ENCODE measurements at places on chromosomes 7 and 10.

DNA sequence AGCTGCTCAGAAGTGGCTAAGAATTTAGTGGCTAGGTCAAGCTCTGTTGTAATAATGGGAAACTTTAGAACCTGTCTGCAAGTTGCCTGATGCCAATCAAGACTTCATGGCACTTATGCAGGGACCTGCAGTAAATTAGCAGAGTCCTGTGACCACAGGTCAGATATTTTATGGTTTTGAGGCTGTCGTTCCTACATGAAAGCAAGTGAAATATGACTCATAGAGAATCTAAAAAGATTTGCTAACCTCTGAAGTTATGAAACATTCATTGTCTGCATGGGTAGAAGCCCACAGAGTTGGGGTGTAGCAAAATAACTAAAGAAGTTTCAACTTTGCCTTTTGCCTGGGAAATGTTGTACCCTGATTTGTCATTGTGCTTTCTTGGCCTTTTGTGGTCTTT is 32.3 kb downstream of the SLC39A12 start:
- DNase-seq: no peak

DNA sequence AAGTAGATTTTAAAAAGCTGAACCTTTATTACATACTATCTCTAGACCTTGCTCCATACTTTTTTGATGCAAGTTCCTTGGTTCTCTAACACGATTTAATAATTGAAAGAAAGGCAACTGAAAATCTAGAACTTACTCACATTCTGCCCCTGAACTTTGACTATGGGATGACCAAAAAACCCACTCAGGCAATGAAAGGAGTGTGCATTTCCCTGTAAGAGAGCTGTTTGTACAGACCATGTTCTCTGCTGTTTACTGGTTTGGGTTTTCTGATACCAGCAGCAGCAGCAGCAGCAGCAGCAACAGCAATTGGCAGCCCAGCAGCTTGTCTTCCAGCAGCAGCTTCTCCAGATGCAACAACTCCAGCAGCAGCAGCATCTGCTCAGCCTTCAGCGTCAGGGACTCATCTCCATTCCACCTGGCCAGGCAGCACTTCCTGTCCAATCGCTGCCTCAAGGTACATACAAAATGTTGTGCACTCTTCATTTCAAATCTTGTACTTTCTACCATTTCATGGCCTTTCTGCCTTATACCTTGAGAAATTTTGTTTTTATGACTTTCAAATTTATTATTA is 216.7 kb downstream of the FOXP2 start:
- DNase-seq: no peak

DNA sequence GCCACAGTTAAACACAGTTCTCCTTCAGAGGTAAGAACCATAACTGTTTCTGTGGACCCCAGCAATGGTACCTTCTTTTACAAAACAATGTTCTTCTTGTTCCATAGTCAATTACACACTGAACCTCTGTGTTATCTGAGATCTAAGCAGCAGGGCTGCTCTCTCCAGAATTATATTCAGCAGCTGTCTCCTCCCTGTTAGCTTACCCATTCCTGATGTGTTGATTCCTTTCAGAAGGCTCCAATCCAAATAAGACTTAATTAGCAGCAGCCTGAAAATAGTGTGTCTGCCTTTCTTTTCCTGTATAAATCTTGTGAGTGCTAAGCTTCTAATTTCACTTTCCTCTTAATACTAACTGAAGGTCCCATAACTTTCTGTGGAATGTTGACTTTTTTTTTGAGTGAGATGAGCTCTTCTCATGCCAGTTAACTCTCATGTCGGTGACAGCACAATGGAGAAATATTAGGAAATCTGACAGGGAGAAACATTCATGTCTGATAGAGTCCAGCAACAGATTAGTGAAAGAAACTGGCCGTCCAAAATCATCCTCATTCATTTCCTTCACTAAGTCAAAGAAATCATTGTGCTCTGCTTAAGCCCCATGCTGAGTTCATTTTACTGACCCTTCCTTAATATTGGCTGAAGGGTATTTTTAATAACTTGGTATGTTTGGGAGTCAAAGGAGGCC is 226.5 kb downstream of the PRKG1 start:
- DNase-seq: no peak

DNA sequence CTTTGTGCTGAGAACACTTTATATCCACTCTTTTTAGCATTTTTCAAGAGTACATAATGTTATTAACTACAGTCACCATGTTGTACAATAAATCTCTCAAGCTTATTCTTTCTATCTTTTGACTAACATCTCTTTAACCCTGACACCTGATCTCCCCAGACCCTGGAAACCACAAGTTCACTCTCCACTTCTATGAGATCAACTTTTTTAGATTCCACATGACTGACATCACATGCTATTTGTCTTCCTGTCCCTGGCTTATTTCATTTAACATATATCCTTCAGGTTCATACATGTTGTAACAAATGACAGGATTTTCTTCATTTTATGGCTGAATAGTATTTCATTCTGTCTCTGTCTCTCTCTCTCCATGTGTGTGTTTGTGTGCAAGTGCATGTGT is 15.5 kb downstream of the SLC13A1 start:
- DNase-seq: no peak

GRCh38 chr10:58424176-58424575 is 39.0 kb downstream of the TFAM start:
- no peak for DNase-seq

GRCh38 chr7:143361552-143362130 is 872 bp downstream of the FAM131B start:
- DNase-seq: no peak

- no peak for DNase-seq
Observed at GRCh38 chr10:7133278-7133677, 277.6 kb downstream of the SFMBT2 start.

DNA sequence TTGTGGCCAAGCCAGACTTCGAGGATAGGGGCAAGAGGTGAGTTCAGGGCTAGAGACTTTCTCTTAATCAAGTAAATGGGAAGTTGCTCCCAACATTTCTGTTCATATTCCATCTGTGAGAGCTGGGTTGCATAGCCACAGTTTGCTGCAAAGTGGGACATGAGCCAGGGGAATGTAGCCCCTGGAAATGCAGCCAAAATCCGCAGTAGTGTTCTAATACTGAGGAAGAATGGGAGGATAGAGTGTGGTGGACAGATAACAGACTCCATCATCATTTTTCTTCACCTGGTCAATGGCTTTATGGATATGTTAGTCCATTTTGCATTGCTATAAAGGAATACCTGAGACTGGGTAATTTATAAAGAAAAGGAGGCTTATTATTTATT is 177.7 kb downstream of the SKIDA1 start:
- no peak for DNase-seq

DNA sequence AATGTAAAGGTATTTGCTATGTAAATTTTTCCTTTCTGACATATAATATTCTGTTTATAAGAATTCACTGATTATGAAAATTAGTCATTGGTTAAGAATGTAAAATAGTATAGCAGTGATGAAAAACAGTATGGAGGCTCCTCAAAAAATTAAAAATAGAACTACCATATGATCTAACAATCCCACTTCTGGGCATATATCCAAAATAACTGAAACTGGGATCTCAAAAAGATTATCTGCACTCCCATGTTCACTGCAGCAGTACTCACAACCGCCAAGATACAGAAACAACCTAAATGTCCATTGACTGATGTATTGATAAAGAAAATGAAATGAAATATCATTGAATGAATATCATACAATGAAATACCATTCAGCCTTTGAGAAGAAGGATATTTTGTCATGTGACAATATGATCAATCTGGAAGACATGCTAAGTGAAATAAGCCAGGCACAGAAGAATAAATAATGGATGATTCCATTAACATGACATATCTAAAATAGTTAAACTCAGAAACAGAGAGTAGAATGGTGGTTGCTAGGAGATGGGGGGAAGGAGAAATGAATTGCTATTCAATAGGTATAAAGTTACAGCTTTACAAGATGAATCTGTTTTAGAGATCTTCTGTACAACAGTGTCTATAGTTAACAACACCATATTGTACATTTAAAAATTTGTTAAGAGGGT is 14.0 kb downstream of the C10orf88 start:
- DNase-seq: no peak

GRCh38 chr7:140223515-140224221 is 46.9 kb upstream of the KDM7A start:
- DNase-seq: peak; percentile 34

DNA sequence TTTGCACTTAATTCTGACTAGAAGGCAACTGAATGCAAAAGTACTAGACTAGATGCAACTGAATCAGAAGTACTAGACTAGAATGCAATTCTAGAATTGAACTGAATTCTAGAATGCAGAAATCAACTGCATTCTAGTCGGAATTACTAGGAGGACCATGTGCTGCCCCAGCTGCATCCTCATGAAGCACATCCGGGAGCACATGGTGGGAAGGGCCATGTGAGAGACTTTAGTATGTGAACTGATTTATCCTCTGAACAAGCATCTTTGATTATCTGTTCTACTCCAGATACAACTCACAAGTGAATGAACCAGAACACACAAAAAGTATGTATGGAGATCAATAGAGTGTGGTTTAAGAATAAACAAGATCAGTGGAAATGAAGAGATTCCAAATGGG is 115.1 kb downstream of the GALNT11 start:
- DNase-seq: no peak

GRCh38 chr7:94632338-94633013 is 23.5 kb downstream of the SGCE start:
- DNase-seq: no peak

DNA sequence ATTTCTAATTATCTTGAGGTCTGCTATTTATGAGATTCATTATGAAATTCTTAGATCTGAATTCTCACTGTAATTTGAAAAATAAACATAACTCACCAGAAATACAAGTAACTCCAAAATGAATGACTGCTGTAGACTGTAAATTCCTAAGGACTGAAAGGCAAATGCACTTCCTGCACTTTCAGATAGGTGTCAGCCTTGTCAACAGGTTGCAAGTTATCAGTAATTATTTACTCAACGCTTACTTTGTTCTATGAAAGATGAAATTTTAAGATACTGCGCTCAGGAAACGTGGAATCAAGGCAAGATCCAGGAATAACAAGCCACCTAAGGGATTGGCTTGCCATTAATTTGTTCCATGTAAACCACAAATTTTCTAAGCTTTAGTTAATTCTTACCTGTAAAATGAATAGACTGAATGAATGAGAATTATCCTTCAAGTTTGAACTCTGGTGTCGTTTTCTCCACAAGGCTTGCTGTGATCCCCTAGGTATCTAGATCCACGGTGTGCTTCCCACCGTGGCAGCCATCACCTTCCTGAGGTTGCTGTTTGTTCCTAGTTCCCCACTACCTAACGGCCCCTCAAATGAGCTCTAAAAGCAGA is 12.6 kb downstream of the DHX32 start:
- peak; percentile 25 for DNase-seq

DNA sequence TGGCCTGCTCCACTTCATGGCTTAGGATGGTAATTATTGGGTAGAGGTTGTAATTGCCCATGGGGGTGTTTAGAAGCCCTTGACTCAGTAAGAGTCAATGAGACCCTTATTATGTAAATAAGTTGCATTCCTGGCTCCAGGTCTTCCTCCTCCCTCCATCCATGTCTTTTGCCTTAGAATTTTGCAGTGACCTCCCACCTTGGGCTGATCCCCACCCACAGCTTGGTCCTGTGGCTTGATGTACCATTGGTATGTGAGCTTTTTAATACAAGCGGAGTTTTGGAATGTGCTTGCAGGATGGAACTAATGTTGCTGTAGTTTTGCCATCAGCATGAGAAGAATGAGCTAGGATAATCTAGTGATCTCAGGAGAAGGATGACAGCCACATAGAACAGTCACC is 73.2 kb upstream of the DGKI start:
- DNase-seq: no peak

GRCh38 chr7:137449016-137449415 is 105.5 kb upstream of the PTN start:
- no peak for DNase-seq

DNA sequence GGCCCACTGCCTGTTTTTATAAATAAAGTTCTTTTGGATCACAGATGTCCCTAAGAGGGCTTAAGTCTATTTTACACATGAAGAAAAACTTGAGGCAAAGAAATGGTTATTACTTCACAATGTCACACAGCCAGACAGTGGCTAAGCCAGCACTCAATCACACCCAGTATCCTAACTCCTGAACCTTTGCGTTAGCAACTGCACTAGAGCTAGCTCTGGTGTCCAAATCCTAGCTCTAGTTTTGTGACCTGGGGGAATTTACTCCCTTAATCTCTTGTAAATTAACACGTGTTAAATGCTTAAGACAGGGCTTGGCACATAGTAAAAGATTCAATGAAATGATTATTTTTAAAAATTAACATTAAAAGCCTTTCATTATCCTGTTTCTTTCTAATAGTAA is 49.0 kb upstream of the TPK1 start:
- no peak for DNase-seq

DNA sequence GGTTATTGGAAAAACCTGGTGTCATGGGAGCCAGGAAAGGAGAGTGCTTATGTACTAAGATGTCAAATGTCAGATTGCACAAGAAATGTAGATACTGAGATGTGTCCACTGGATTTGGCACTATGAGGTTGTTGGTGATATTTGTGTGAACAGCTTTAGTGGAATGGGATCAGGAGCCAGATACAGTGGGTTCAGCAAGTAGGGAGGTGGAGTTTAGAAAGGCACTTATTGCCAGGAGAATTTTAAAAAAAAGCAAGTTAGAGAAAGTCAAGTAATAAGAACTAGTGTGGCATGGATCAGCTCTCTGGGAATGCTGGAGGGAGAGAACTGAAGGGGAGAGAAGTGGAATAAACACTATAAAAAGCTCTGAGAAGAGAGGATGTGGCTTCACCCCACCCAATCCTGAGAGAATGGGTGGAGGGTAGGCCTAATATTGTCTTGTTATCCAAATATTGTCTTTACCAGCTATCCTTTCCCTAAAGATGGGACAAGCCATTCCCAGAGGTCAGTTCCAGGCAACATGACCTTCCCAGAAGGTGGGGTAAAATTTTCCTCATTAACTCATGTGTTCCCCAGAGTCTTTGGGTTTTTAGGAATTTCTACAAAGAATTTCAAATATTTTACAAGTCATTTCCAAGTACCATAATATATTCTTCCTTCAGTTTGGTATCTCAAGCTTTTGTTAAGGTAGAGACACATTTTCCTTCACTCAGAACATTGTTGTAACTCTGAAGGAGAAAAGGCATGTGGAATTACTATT is 42.3 kb downstream of the ENTPD1 start:
- no peak for DNase-seq

DNA sequence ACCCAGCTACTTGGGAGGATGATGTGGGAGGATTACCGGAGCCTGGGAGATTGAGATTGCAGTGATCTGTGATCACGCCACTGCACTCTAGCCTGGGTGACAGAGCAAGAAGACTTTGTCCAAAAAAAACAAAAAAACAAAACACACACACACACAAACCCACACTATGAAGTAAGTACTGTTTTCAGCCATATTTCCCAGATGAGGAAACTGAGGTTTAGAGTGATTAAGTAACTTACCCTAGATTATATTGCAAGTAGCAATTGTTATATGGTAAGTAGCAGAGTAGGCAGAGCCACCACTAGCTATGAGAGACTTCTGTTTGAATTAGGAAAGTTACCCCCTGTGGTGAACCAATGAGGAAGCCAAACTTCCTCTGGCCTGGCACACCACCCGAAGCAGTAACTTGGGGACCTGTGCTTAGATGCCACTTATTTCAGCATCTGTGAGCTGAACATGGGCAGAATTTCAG is 61.9 kb downstream of the MCU start:
- no peak for DNase-seq

- DNase-seq: no peak
Observed at GRCh38 chr7:132113536-132114371, 462.5 kb downstream of the PLXNA4 start.
